ENCODE measurements at places on chromosomes 12 and 14.
A peak's percentile ranks its signal among the peaks of the same experiment; 100 is the strongest.

DNA sequence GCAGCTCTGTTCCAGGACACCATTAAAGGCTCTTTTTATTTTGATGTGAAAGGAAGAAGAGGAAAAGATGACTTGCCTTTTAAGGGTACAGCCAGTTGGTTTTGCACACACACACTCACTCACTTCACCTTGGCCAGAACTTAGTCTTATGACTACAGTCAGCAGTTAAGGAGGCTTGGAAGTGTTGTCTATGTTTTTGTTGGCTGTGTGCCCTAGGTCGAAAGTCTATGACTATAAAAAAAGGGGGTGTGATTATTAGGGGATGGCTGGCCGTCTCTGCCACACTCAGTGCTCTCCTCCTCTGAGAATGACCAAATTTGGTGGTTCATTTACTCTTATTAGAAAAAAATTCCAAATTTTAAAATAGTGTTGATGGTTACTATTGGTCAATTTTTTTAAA is 139.5 kb upstream of the OTX2 start:
- DNase-seq, result no peak

GRCh38 chr12:113456761-113457160 is 14.9 kb downstream of the LHX5 start:
- no peak for DNase-seq

DNA sequence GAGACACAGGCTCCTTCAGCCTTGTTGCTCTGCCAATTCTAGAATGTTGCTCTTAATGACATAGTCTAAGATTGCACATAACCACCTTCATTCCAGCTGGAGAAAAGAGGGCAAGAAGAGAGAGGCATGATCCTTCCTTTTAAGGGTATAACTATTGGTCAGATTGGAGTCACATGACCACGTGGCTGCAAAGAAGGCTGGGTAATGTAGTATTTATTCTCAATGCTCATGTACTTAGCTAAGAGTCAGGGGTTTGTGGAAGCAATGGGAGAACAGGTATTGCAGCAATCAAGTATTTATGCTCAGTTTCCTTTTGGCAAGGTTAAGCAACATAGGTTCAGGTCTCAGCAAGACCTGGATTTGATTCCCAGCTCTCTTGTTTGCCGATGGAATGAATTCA is 298.8 kb upstream of the TBX3 start:
- peak; percentile 17 for DNase-seq

- DNase-seq, result no peak
Measured at GRCh38 chr14:104368751-104369100, 210.8 kb upstream of the C14orf180 start.

DNA sequence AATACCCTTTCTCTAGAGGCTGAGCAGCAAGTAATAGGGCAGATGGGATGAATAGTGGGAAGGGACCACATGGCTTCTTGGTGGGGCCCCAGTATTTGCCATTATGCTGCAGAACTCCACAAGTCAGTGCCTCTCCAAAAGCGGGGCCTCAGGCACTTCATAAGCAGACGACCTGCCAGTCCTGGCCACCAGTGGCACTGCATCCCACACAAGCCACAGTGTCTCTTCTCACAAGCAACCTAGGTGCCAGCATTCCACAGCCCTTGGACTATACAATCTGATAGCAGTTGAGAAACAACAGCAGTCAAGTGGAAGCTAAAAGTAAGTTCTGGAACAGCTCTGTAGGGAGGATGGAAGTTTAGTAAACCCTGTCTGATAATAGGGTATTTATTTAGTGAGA is 4.2 kb upstream of the SLC8A3 start:
- no peak for DNase-seq

DNA sequence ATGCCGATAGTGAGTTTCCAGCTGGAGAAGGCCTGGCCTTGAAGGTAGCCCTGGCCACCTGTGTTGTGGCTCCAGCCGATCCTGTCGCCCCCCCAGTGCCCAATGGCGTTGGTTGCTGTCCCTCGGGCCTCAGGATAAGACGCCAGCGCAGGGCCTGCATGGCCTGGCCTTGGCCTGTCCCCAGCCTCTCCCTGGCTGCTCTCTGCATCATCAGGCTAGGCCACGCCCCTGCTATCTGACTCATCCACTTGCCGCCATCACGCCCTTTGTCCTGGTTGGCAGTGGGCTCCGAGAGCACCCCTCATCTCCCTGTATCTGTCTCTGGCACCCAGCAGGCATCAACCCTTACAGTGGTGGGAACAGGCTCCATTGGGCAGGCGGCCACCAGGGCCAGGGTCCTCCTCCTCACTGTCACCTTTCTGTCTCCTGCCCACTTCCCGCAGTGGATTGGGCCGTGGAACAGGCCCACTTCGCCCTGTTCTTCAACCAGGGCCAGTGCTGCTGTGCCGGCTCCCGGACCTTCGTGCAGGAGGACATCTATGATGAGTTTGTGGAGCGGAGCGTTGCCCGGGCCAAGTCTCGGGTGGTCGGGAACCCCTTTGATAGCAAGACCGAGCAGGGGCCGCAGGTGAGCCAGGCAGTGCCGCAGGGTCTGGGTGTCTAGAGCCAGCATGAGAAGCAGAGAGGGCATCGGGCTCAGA is 25.6 kb downstream of the ALDH2 start:
- peak; percentile 91 for DNase-seq

DNA sequence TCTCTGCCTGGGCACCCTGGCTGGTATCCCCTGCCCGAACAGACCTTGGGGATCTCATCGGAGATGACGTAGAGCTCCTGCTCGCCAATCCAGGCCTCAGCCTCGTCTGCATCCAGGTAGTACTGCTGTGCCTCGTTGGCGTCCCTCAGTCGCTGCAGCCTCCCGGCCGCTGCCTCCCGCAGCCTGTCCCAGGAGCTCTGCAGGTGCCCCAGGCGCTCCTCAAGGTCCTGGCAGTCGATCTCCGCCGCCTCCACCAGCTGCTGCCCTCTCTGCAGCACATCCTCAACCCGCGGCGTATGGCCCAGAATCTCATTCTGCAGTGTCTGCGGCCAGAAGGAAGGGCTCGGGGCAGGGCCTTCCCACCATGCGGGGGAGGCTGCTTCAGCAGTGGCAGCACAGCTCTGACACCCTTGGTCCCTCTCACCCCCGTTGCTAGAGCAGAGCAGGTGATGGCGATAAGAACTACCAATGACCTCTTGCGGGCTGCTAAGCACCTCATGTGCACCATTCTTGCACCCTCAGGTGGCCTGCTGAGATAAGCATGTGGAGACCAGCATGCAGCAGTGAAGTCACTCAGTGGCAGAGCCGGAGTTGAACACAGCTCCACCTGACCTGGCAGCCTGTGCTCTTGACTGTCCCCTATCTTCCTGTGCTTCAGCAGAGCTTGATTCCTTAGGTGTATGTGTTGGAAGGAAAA is 71.0 kb downstream of the PLEKHG3 start:
- no peak for DNase-seq

GRCh38 chr12:116267948-116268347 is 9.5 kb downstream of the MED13L start:
- no peak for DNase-seq

DNA sequence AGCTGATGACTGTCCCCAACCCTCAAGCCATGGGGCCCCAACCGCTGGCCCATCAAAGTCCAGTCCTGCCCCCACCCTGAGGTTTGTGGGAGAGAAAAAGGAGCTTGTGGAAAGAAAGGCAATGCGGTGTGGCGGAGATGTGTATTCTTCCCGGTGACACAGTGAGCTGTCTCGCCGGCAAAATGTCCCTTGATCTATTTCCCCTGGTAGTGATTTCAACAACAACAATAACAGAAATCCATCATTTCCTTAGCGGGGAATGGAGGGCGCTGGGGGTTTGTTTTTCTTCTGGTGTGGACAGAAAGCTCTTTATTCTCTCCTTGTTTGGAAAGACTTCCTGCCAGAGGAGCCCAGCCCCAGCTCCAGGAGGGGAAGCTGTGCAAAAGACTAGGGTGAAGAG is 93.7 kb upstream of the LHX5 start:
- no peak for DNase-seq

DNA sequence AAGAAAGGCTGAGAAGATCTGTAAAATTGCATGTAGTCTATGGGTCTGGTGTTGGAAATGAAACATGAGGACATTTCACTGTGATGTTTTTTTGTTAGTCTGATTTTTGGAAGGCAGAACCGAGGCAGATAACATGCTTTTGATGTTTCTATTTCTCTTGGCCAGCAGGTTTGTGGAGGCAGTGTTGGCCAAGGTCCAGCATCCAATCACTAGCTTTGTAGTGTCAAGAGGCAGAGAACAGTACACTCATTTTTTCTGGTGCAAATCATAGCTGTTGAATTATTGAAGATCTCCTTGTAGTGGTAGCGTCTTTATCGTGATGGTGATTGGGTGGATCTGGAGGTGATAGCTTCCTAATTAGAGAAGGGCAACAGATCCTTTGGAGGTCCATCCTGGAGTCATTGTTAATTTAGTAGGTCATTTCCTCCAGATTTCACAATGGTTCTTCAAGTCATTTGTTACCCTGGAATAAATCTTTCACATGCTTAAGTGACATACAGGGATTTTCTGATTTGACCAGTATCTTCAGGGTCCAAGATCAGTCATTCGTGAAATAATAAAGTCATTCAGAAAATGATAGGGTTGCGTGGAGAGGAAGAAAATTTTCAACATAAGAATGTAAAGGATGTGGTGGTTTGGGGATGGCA is 252.4 kb upstream of the CPNE8 start:
- DNase-seq, result peak; percentile 76

DNA sequence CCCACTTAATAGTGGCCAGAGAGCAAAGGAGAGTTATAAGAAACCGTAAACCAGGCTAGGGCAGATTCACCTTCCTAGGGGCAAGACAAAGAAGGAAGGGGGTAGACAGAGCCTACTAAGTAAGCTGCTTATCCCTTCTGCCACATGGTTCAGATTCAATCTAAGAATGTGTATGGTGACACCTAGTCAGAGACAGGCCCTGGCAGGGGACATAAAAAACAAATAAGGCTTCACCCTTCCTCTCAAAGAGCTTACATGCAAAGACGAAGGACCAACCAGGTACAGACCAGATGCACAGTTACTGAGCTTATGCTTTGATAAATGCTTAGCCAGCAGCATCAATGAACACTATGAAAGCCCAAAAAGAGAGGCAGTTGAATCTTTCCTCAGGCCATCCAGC is 4.4 kb downstream of the CYP27B1 start:
- DNase-seq, result no peak

- DNase-seq, result no peak
Measured at GRCh38 chr12:69921831-69922230, 96.8 kb downstream of the MYRFL start.

- no peak for DNase-seq
Measured at GRCh38 chr12:48696626-48697025, 14.6 kb upstream of the KANSL2 start.

DNA sequence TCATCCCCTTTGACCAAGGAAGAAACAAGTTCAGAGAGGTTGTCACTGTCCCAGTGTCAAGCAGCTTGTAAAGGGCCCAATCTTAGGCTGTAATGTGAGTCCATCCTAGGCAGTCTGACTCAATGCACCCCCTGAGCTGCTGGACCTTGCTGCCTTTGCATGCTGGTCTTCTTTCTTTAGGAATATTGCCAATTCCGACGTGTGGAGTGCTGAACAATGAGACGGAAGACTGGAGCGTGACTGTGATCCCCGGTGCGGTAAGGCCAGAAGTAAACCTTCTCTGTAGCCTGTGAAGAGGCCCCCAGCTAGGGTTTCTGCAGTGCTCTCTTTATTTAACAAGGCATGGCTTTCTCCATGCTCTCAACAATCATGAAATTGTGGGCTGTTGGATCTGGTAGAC is 963 bp downstream of the TCTN2 start:
- no peak for DNase-seq

DNA sequence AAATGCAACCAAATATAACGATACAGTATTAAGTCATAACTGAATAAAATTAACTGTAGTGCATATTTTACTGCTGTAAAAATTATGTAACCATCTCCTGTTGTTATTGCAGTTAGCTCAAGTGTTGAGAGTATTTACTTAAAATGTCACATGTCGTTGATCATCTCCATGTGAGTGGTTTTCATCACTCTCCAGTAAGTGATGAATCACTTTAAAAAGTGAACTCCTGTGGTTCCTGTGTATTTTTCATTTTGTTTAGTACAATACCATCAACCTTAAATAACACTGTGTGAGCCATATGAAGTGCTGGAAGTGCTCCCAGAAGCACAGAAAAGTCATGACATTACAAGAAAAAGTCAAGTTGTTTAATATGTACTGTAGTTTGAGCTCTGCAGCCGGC is 104.7 kb upstream of the SLCO1B1 start:
- no peak for DNase-seq

DNA sequence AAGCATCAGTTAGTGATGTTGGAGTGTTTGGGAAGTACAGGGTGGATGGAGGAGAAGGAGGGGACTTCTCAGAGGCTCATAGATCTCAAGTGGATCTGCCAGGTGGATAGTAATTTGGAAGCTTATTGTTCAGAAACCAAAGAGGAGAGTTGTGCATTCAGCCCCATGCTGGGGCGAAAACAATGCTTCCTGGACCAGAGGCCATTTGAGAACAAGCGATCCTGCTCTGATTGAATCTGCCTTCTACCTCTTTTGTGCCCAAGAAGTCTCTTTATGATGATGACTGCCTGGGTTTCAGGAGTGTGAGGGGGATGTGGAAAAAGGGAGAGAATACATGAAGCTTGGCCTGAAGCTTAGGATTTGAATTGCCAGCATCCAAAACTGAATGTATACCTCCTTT is 110.8 kb upstream of the SRRM4 start:
- no peak for DNase-seq

- DNase-seq, result no peak
Measured at GRCh38 chr14:64688031-64688430, 16.2 kb upstream of the PLEKHG3 start.

DNA sequence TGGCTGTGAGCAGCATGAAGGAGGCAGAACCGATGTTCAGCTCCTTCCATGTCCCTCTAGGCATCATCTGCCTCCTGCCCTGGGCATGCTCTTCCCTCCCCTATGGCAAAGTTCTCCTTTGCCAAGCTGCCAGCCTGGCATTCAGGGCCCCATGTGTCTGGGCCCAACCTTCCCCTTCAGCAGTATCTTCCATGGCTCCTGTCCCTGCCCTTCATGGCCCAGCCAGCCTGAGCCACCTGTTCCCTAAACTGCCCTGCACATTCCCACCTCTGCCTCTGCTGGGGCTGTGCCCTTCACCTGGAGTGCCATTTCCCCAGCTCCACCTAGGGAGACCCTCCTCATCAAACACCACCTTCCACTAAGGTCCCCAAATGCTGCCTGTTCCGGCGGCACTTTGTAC is 74.0 kb upstream of the TCL1A start:
- no peak for DNase-seq

- DNase-seq, result no peak
Measured at GRCh38 chr14:93018366-93018765, 95.4 kb downstream of the CHGA start.

- no peak for DNase-seq
Measured at GRCh38 chr12:72836194-72836593, 564.0 kb downstream of the TRHDE start.

DNA sequence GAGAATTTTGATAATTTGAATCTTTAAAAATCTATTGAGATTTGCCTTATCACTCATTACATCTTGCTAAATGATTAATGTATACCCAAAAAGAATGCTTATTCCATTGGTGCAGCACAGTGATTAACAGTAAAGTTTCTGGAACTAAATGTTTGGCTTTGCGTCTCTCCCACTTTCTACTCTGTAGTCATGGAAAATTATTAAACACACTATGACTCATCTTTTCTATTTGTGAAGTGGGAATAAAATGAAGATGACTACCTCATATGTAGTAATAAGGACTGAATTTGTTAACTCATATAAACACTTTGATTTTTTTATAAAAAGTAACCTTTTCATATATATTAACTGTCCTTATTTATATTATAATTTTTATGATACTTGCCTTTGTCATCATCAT is 118.1 kb downstream of the RERGL start:
- DNase-seq, result no peak

- DNase-seq, result no peak
Measured at GRCh38 chr12:20513189-20513588, 144.9 kb downstream of the PDE3A start.

Data from testis (tissue), 5 donors.